Stimulated activated CD4-positive, alpha-beta T cell treated with anti-CD3 and anti-CD28 coated beads, Interleukin-2, amount 100 ng/mL, for 4 hours (primary cell): ENCODE measurements at places on chromosomes 2 and 18.
A peak's percentile ranks its signal among the peaks of the same experiment; 100 is the strongest.

DNA sequence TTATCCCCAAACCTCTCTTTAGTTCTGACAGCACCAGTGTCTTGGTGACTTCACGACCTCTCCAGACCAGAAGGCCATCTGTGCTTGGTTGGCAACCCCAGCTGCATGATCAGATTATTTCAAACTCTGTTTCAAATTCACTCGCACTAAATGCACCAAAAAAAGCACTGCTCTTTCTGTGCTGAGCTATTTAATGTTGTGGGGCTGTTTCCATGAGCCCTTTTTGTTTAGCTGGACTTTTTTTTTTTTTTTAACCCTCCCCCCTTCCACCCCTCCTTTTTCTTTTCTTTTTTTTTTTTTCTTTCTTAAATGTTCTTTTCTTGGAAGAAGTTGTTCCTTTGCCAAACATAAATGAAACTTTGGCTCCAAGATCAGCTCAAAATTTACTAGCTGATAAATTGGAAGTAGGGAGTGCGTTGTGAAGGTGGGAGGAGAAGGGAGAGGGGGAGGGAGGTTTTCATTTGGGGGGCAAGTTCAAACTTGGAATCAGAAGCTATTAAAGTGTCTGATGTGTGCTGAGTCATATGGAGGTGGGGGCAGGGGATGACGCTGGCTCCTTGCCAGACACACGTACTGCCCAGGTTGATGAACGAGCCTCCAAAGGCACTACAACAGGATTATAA, 543.0 kb upstream of the TNP1 start:
- DNase-seq = no peak

DNA sequence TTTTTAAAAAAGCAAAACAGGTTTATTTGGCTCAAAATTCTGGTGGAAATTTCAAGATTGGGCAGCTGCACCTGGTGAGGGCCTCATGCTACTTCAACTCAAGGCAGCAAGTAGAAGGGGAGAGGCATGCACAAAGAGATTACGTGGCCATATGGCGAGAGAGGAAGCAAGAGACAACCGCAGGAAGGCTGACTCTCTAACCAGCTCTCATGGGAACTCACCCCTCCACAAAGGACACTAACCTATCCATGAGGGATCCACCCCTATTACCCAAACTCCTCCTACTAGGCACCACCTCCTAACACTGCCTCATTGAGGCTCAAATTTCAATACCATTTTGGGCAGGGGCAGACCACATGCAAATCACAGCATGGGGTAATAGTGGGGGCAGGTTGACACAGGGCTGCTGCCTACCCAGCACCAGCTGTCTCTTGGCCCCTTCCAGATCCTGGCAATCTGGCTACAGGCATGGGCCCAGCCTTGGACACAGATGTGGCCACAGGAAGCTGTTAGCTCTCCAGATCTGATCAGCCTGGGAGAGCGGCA, 2.0 kb upstream of the CAPN10 start:
- no peak for DNase-seq

- DNase-seq = no peak
Measured at GRCh38 chr2:163656622-163657280, 79.1 kb downstream of the FIGN start.

- no peak for DNase-seq
Measured at GRCh38 chr18:57982372-57983021, 61.5 kb upstream of the NEDD4L start.

DNA sequence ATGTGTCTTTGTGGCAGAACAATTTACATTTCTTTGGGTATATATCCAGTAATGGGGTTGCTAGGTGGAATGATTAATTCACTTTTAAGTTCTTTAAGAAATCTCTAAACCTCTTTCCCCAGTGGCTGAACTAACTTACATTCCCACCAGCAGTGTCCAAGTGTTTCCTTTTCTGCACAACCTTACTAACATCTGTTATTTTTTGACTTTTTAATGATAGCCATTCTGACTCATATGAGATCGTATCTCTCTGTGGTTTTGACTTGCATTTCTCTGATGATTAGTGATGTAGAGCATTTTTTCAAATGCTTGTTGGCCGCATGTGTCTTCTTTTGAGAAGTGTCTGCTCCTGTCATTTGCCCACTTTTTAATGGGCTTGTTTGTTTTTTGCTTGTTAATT, 43.1 kb upstream of the PTH2R start:
- DNase-seq = no peak

DNA sequence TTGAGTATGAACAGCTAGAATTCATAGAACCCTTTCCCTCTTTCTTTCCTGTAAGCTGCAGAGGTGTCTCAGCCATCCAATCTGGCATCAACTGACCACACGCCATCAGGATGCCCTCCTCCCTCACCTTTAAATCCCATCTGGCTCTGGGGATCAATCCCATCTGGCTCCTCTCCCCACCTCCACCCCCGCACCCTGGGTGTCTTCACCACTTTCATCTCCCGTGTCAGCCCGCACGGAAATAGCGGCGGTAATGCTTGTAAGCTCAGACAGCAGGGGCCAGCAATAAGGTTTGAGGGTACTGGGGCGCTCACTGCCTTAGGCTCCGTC, 508 bp upstream of the TUBA4B start:
- peak; percentile 28 for DNase-seq

DNA sequence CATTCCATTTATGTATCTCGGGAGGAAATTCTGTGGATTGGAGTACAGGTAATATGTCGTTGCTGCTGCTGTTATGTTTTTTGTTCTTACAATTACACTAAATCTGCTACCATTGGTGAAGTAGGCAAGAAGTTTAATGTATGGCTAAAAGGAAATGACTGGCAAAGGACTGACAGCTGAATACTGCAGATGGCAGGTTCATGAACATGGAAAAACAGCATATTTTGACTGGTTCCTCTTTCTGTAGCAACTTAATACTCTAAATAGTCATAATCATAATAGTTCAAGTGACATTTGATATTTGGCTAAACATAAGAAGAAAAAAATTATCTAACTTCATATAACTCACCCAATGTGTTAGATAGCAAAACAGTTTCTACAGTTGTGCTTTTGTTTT, 84.5 kb upstream of the PGAP1 start:
- DNase-seq = no peak

DNA sequence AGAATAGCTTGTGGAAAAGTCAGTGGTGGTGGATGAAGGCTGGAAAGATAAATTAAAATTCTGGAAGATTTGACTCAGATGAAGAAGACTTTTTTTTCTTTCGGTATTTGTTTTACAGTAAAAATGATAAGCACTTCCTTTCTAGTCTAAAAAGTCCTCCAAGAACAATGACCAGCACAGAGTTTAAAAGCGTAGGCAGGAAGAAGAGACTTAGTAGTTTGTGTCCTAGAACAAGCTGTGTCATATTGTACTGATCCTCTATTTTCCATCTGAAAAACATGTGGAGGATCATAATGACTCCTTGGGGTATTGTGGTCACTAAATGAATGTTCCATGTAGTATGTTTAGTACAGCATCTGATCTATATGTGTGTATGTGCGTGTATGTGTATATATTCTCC, 132.4 kb upstream of the FSHR start:
- DNase-seq = no peak

DNA sequence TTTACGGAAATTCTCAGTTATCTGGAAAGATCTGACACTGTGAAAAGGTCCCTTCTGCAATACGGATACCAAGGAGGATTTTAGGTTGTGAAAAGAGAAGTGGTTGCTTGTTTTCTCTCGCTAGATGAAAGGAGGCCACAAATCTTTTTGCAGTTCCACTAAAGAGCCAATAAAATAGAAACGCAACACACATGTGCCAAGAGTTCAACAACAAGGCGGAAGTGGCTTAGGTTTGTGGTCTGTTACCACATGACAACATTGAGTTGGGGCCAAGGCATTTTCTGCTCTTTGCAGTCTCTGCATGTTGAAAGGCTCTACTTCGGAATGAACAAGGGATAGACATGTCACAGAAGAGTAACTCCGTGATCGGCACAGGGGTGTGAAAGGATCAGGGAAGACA, 115.7 kb upstream of the OSR1 start:
- peak; percentile 2 for DNase-seq

DNA sequence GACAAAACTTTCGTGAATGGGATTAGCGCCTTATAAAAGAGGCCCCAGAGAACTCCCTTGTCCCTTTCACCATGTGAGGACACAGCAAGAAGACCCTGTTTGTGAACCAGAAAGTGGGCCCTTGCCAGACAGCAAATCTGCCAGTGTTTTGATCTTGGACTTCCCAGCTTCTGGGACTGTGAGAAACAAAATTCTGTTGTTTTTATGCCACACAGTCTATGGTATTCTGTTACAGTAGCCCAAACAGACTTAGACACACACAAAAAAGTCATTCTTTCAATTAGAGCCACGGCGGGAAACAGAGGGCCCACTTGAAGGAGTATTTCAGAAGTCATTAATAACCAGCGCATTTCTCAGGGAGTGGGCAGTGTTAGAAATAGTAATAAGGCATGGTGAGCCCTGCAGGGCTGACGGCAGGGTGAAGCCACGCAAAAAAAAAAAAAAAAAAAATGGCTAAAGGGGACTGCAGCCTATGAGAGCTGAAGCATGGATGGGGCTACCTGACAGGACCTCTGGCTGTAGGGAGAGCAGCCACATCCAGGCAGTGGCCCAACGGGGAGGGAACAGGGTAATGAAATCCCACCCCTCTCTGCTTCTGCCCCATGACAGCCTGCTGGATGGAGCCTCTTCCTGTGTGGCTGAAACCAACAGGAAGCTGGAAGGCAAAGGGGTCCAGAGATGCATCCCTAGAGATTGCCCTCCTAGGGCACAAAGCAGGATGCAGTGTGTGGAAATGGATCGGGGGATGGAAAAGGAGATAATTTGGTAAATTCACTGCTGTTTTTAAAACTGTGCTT, 189.3 kb downstream of the KCNS3 start:
- no peak for DNase-seq

DNA sequence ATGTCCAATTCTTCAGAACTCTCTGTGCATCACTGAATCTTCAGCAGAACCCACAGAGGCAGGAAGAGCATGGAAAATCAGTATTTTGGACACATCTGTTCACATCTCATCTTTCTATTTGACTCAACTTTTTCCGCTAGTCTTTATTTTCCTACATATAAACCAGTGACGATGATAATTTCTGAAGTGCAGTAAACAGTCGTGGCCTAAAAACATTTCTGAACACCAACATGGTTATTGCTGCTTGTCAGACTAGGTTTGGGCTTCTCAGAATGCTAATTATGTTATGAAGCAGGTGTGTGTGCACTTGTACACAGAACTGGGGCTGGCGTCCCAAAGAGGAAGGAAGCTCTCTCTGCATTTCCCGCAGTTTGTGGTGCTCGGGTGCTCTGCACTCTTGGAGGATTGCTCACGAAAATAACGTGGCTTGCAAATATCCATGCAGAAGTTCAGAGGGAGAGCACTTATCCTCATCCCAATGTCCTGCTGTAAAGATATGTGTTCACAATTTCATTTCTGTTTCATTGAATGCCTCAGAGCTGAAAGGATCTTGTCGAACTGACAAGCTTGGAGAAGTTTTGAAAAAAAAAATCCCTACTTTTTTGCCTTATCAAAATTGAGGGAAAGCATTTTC, 50.8 kb downstream of the EDAR start:
- DNase-seq = no peak

- no peak for DNase-seq
Measured at GRCh38 chr2:101735166-101735533, 37.6 kb downstream of the MAP4K4 start.

DNA sequence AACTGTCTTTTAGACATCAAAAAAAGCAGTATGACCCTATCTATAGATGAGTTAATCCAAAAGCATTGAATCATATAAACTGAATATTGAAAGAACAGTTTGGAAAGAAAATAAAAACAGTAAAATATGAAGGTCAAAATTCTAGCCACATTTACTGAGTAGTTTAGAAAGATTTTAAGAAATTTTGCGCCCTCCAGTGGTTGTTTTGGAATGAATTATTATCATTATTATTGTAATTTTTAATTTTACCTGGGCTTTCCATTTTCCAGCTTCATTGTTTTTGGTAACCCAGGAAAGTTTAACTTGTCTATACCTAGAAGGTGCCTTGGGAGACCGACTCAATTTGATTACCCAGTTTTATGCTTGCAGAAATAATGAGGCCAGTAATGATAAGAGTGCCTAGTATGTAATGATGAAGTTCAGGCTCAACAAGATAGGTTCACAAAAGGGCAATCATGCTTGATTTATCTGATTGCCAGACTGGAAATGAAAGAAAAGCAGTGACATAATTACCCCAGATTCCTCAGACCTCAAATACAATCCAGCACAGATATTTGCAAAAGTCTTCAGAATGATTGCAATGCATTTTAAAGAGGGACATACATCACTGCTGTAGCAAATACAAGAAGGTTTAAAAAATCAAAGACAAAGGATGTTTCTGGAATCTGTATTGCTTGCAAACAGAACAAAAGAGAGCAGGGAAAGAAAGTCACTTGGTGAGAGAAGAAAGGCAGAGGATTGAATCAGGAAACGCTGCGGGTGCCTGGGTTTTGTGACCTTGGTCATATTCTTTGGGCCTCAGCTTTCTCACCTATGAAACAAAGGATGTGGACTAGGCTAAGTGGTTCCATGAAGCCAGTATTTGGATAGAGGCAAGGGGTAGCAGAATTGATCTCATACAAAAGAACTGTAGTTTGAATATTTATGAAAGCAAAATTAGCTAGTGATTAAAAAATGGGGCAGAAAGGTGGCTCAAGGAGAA, 153.8 kb downstream of the MAP2 start:
- DNase-seq = no peak
